Stimulated activated CD4-positive, alpha-beta T cell treated with anti-CD3 and anti-CD28 coated beads, Interleukin-4, amount 100 ng/mL, for 48 hours (primary cell): ENCODE measurements at places on chromosomes 1 and 21.
A peak's percentile ranks its signal among the peaks of the same experiment; 100 is the strongest.

- no peak for DNase-seq
Measured at GRCh38 chr1:106439475-106439874, 617.0 kb upstream of the PRMT6 start.

DNA sequence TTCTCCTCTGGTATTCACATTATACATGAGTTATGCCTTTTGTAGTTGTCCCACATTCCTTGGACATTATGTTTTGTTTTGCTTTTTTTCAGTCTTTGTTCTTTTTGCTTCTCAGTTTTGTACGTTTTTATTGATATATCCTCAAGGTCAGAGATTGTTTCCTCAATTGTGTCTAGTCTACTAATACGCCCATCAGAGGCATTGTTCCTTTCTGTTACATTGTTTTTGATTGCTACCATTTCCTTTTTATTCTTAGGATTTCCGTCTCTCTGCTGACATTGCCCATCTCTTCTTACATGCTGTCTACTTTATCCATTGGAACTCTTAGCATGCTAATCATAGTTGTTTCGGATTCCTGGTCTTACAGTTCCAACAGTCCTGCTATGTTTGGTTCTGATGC, 27.8 kb upstream of the MPC2 start:
- DNase-seq: no peak

DNA sequence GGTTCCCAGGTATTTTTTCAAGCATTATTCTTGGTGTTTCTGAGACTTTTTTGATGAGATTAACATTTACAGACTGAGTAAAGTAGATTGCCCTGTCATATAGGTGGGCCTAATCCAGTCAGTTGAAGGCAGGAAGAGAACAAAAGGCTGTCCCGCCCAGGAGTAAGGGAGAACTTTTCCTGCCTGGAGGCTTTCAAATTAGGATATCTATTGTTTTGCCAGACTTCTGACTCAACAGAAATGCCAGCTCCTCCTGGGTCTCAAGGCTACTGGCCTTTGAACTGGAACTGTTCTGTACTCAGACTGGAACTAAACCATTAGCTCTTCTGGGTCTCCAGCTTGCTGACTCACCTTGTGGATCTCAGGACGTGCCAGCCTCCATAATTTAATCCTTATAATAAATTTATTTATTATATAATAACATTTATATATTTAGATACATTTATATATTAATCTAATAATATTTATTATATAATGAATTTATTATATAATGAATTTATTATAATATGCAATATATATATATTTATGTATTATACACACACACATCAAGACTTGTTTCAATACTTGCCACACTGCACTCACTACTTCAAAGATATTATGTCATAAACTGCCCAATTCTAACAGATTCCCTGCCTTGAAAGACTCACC, 510.8 kb upstream of the B3GALT2 start:
- no peak for DNase-seq

DNA sequence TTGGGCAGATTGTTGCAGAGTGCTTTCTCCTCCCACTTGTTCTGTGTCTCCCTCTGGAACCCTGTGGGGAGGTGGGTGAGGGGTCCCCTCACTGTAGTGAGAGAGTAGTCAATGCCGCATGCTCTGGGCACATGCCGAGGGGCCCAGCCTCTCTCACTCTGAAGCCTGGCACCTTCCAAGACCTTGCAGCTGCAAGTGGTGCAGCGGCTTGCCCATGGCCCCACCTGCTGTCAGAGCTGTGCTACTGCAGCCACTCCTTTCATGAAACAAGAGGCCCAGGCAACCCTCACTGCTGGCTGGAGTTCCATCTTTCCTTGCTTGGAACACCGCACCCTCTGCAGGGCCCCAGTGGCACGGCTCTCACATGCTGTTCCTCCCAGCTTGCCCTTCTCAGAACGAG, 58.4 kb upstream of the COL6A1 start:
- DNase-seq: peak; percentile 59

DNA sequence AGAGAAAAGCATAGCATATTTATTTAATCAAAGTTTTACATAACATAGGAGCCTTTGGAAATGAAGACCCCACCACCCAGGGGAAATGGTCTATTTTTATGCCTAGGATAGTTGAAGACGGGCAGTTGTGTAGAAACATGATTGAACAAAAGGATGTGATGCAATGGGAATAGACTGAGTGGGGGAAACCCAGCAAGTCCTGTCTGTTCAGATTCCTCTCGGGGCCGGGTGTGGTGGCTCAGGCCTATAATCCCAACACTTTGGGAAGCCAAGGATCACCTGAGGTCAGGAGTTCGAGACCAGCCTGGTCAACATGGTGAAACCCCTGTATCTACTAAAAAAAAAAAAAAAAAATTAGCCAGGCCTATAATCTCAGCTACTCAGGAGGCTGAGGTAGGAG, 298.3 kb downstream of the MATN1 start:
- DNase-seq: no peak

GRCh38 chr1:43844114-43844513, 89.5 kb upstream of the ARTN start:
- no peak for DNase-seq

DNA sequence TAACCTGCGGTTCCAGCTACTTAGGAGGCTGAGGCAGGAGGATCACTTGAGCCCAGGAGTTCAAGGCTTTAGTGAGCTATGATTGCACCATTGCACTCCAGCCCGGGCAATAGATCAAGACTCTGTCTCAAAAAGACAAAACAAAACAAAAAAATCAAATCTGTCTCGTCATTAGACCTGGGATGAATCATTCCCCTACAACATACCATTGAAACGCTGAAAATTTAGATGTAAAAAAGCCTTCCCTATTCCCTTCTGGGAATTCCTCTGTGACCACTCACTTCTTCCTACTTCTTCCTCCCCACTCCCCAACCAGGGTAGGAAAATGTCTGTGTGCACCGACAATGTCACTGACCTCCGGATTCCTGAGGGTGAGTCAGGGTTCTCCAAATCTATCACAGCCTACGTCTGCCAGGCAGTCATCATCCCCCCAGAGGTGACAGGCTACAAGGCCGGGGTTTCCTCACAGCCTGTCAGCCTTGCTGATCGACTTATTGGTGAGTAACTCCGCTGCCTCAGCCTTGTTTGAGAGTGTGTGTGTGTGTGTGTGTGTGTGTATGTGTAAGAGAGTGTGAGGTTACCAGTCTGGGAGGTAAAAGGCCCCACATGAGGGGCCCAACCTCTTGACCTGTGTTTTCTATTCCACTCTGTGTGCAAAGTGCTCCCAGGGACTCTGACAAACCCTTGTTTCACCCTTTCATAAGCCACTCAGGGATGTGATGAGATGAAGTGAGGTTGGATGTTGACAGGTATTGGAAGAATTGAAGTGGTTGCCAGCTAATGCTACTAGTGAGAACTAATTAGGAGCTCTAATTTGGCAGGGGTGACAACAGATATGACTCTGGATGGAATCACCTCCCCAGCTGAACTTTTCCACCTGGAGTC, 16.3 kb upstream of the SARS1 start:
- DNase-seq: peak; percentile 22

- no peak for DNase-seq
Measured at GRCh38 chr1:201051399-201051798, 27.9 kb upstream of the KIF21B start.

- peak; percentile 2 for DNase-seq
Measured at GRCh38 chr1:18256282-18257235, 149.0 kb downstream of the IGSF21 start.

DNA sequence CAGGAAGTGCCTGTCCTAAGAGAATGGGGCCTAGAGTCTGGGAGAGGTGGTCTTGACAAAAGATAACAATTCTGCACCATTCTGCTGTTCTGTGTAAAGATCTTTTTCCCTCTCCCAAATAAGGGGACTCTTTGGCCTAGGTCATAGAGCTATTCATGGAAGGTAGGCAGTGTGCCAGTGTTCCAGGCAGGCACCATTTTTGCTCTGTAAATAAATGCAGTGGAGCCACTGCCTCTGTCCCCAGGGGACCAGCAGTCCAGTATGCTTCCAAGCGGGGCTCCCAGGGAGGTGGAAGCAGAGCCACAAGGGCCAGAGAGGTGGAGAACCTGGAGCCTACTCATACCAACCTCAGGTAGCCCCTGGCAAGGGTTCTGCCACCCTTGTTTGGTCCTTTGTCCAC, 25.9 kb downstream of the KCNA2 start:
- no peak for DNase-seq

- no peak for DNase-seq
Measured at GRCh38 chr1:233143241-233143640, 152.3 kb downstream of the PCNX2 start.

GRCh38 chr1:59431566-59432294, 134.8 kb downstream of the FGGY start:
- DNase-seq: no peak

DNA sequence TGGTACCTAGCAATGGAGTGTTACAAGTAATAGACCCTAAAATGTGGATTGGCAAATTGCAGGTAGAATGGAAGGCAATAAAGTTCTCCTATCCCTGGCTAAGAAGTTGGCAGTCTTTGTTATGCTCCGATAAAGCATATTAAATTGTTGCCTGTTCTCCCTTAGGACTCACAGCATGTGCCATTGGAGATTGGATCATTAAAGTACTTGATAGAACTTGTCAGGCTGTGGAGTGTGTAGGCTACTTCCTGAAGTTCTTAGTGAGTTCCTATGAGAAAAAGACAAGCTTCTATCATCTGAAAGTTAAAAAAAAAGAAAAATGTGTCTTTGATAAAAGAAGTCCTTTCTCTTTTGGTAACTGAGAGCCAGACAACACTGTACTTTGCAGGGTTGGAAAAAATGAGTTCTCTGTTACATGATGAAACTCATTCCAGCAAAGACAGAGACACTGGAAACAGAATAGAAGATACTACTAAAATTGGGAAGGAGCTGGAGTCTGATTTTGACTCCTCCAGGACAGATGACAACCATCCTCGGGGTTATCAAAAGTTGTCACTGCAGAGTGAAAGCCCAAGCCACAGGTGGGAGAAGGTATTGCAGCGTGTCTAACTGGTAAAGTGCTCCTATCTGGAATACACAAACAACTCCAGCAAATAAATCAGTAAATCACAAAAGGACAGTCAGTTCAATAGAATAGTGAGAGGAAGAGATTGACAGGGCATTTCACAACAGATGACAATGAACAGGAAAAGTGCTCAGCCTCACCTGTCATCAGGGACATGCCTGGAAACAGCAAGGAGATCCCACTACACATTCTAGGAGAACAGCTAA, 87.5 kb upstream of the WDR26 start:
- DNase-seq: no peak
